ENCODE measurements at places on chromosomes 2 and 18. TPM values are rescaled to one million over a fixed set of nuclear protein-coding genes. Genes with fewer than 3 reads are reported as not detected.
A peak's percentile ranks its signal among the peaks of the same experiment; 100 is the strongest.

GRCh38 chr2:43798300-43798699 lies 24.5 kb downstream of the DYNC2LI1 start:
- no peak for DNase-seq

- DNase-seq: no peak
These were observed 188.4 kb upstream of the GYPC start for GRCh38 chr2:126467367-126468054.

- DNase-seq: no peak
These were observed 30.1 kb upstream of the ZNF516 start for GRCh38 chr18:76524900-76525698.

DNA sequence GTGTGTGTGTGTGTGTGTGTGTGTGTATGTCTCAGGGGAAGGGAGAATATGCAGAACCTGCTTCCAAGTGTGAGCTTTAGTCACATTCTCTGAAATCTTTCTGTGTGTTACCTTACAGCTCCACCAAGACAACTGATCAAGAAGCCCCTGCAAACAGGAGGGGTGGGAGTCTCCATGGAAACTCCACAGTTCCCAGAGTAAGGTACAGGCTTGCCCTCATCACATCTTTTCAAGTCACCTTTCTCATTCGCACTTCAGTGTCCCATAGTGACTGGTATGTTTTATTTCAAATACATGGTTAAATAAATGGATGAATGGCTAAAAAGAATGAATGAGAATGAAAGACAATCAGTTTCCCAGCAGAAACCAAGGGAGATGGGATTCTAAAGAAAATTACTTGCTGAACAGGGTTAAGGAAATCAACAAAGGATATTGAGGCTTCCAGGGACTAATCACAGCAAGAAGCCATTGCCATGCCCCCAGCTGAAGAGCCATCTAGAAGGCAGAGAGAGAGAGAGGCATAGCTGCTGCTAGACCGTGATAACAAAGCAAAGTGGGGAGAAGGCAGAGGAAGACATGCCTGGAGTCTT lies 987.2 kb upstream of the CELF4 start:
- no peak for DNase-seq

DNA sequence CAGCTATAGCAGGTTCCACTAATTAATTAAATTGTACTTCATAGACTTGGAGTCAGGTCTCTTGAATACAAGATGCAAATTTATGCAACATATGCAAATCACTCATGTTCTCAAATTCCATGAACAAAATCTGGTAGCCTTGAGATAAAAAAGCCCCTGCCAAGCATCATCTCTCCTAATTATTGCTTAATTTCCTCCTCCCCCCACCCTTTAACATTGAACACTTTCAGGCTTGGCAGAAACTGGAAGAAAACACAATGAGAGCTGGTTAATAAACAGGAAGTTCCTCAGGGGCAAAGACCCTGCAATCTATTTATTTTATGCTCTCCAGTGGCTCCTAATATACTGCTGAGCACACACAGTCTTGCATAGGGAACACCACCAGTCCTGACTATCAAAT lies 35.6 kb upstream of the ACVR1 start:
- no peak for DNase-seq

- peak; percentile 80 for DNase-seq
These were observed 281.0 kb upstream of the SOX11 start for GRCh38 chr2:5410991-5411700.

DNA sequence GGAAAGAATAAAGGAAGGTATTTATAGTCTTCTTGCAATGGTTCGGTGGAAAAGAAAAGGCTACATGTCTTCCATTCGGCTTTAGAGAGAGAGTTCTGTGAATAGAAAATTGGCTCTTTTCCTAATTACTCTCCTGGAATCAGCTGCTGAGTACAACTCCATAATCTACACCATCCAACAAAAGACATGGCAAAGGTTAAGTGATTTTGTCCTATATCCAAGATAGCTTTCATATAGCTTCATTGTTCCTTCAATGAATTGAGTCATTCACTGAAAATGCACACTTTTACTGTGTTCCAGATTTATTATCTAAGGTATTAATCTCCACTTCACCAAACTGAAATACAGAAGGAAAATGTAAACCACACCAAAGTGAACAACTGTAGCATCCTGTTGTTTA lies 514.5 kb downstream of the LRRTM4 start:
- peak; percentile 10 for DNase-seq

GRCh38 chr2:23698721-23699579 lies 228.0 kb downstream of the ATAD2B start:
- DNase-seq: peak; percentile 64

DNA sequence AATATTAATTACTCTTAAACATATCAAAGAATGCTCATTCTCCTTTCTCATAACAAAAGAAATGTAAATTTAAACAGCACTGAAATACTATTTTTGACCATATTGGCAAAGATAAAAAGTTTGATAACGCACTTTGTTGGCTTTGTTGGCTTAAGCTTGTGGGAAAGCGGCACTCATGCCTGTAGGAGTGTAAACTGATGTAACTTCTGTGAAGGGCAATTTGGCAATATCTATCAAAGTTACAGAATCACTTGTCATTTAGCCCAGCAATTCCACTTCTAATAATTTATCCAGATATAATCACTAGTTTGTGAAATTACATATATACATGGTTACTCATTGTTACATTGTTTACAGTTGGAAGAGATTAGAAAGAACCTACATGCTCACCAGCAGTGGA lies 311.8 kb upstream of the STON1 start:
- DNase-seq: no peak

GRCh38 chr2:81389203-81389602 lies 1084.7 kb upstream of the LRRTM1 start:
- DNase-seq: no peak

GRCh38 chr2:219073413-219074129 lies 12.8 kb upstream of the IHH start:
- DNase-seq: no peak

- DNase-seq: no peak
These were observed 46.7 kb upstream of the FLACC1 start for GRCh38 chr2:201403880-201404279.

DNA sequence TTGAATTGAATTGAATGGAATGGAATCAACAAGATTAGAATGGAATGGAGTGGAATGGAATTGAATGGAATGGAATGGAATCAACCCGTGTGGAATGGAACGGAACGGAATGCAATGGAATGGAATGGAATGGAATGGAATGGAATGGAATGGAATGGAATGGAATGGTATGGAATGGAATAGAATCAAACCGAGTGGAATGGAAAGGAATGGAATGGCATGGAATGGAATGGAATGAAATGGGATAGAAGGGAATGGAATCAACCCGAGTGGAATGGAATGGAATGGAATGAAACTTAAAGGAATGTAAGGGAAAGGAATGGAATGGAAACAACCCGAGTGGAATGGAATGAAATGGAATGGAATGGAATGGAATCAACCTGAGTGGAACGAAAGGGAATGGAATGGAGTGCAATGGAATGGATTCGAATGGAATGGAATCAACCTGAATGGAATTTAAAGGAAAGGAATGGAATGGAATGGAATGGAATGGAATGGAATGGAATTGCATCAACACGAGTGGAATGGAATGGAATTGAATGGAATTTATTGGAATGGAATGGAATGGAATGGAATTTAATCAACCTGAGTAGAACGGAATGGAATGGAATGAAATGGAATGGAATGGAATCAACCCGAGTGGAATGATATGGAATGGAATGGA lies 1146.6 kb downstream of the RPIA start:
- no peak for DNase-seq

DNA sequence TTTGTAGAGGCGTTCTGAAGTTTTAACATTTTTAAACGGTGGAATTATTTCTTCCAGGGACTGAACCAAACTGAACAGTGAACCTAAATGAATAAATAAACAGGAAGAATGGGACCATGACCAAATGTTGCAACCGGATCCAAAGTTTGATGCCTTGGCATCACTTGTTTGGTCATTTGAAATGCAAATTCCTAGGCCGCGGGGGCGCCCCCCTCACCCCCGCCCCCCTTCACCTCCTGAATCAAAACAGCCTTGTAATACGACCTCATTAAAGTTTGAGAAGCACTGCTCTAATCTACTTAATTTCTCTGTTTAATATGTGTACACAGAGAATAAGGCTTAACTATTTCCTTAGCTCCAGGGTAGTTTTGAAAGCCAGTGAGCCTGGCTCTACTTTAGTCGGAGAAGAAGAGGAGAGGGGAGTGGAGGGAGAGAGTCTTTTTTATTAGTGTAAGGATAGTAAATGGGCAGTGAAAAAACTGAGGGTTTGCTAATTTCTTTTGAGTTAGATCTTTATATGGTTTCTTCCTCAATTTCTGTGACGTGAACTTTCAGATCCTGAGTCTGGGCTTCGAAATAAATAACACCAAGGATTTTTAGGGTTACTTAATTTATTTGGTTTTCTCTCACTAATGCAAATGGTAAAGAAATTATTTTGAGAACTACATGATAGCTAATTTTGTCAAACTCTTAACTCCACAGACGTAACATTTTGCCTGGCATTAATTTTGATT lies 5.7 kb downstream of the C2orf80 start:
- peak; percentile 66 for DNase-seq

DNA sequence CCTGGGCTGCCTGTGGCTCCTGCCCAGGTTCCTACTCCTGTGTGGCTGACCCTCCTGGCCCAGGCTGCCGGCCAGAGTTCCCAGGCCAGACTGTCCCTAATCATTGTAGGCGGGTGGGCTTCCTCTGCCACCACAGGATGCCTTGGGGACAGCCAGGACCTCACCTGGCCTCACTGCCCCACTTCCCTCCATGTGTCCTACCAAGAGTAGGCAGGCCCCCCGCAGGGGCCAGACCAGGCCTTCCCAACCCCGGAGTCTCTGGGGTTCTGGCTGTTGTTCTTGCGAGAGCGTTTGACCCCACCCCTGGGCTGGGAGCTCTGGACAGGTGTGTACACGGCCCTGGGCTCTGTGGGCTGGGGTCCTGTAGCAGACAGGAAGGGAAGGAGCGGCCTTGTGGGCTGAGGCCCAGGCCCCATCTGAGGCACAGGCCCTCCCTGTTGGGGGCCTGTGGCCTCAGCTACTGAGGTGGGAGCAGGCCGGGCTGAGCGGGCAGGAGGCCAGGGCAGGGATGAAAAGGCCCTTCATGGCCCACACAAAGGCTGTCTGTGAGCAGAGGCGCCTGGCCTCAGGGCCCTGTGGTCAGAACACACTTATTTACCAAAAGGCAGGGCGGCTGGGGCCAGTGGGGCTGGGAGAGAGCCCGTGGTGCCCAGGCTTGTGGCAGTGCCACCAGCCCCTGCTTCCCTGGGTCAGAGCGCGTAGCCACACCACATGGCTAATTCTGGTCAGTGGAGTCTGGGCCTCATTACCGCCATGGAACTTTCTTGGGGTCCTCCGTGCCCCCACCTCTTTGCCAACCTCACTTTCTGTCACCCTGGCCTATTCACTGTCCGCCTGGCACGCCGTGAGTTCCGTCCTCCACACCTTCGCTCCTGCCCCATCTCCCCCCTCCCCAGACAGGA lies 2.0 kb downstream of the SNORC start:
- peak; percentile 10 for DNase-seq

- DNase-seq: no peak
These were observed 109.6 kb upstream of the CDC42EP3 start for GRCh38 chr2:37781028-37781427.

DNA sequence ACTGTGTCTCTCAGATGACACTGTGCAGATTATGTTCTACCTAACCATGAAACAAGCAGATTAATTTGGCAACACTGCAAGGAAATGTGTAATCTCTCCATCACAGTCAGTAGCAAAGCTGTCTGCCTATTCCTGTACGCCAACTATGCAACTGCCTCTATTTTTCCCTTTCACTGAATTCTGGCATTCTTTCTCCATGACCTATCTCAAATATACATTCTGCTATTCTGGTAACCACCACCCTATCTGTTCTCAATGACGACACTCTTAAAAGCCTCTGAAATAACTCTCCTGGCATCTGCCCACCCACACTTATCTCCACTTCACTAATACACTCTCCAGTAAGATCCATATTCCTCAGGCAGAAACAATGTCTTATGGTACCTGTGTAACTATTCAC lies 78.7 kb downstream of the ABCA12 start:
- DNase-seq: no peak

DNA sequence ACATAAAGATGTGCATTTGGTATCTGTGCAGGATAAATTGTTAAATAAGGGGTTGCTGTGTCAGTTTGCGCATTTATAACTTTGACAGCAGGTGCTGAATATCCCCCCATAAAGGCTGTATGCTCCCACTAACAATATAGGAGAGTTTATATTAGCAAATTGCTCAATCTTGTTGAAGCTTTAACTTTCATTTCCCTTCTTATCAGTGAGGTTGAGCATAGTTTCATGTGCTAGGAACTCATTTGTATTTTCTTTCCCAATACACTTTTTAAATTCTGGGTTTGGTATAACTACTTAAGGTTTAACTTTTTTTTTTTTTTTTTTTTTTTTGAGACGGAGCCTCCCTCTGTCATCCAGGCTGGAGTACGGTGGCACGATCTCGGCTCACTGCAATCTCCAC lies 89.0 kb downstream of the FAM117B start:
- DNase-seq: no peak

- no peak for DNase-seq
These were observed 140.2 kb downstream of the BCL11A start for GRCh38 chr2:60413069-60413813.

- no peak for DNase-seq
These were observed 125.5 kb downstream of the ATAD2B start for GRCh38 chr2:23801396-23801795.

- DNase-seq: no peak
These were observed 288.6 kb downstream of the SETBP1 start for GRCh38 chr18:44969214-44969795.

PLCL1 gene
- total RNA-seq: 22.0 TPM

FTCDNL1 gene
- 6.1 TPM for total RNA-seq

TNFAIP6 gene
- total RNA-seq: 2.9 TPM

BCL2 gene
- 14.4 TPM for total RNA-seq

PDE11A gene
- total RNA-seq: 1.9 TPM

LYPD6B gene
- total RNA-seq: 5.7 TPM

THSD7B gene
- total RNA-seq: 3.9 TPM

MYO7B gene
- total RNA-seq: 4.3 TPM

TRPM8 gene
- total RNA-seq: 1.9 TPM

LYPD6 gene
- 31.0 TPM for total RNA-seq

TUBA3D gene
- total RNA-seq: 0.20 TPM

KRCC1 gene
- total RNA-seq: 18.3 TPM

CRYGC gene
- not detected for total RNA-seq

COL4A4 gene
- total RNA-seq: 1.7 TPM

GAL3ST2 gene
- total RNA-seq: 0.50 TPM

Measured in spinal cord (tissue), 10 donors.